ENCODE measurements at places on chromosomes 3 and 15. TPM values are rescaled to one million over a fixed set of nuclear protein-coding genes. Genes with fewer than 3 reads are reported as not detected.

SLC28A2 gene
- not detected for total RNA-seq

GRCh38 chr3:130661140-130661891 is 85.3 kb downstream of the PIK3R4 start:
- DNase-seq = no peak

- no peak for DNase-seq
These were observed 71.5 kb upstream of the LPP start for GRCh38 chr3:188082450-188082849.

SRP14 gene
- total RNA-seq = 219 TPM

Measured in thoracic aorta (tissue), 2 donors.